Activated CD8-positive, alpha-beta memory T cell treated with anti-CD3 and anti-CD28 coated beads for 1 hour (primary cell): ENCODE measurements at places on chromosomes 13 and 19.
A peak's percentile ranks its signal among the peaks of the same experiment; 100 is the strongest.

DNA sequence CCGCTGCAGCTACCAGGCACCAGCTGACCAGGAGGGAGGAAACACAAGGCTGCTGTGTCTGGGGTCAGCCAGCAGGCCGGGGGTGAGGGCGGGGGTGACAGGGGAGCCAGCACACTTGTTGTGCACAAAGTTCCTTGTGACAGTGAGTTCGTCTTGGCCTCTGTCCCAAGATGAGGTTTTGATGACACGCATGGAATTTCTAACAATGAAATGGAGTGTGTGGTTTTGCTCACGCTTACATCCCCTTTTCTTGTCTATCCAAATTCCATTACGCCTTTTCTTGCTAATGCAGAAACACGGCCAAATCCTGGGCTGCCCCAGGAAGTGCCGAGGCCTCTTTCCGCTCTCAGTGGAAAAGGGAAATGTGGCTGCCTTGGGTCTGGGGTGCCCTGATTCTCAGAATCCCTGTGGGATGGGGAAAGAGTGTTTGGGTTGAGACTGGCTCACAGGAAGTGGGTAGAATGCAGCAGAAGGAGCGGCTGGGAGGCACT is 73.8 kb downstream of the GADD45B start:
- no peak for DNase-seq

- DNase-seq: no peak
These were observed 581 bp downstream of the RPL18 start for GRCh38 chr19:48618278-48618915.

- DNase-seq: no peak
These were observed 89.2 kb downstream of the DHRS12 start for GRCh38 chr13:51714663-51715168.

DNA sequence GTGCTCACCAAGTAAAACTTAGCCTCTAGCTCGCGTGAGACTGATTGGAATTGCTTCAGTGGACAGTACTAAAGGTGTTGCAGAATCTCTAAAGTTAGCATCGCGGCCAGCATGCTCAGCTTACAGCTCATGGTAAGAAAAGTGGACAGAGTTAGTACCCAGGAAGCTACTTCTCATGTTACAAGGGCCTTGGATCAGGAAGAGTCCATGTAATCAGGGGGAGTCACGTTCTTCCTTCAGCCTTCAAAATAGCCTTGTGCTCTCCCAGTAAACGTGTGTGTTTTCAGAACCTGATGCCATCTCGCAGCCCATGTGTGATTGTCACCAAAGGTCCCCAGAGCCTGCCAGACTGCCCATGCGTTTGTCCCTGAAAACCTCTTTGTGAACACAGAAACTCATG is 195.8 kb upstream of the RNF113B start:
- no peak for DNase-seq

DNA sequence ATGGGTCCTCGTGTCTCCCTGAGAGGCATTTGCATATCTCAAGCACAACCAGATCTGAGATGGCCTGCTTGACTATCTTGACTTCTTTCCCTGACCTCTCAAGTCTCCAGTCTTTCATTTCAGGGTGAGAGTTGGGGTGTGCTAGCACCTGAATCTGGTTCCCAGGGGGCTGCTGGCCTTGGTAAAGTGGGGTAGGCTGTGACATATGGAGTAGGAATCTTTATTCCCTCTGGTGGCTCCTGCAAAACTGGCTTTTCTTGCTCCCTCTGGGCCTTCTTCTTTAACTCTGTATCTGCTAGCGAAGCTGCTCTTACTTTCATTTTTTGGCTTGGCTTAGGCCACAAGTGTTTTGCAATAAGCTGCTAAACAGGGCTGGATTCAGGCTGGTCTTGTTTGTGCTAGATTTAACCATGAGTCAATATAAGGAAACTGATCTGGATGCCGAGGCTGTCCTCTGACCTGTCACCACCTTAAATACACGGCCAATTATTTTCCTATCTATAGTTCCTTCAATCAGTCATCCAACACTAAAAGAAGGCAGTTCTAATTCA is 42.3 kb downstream of the ZNF493 start:
- no peak for DNase-seq

GRCh38 chr13:41580345-41580744 is 123.0 kb downstream of the RGCC start:
- DNase-seq: no peak

DNA sequence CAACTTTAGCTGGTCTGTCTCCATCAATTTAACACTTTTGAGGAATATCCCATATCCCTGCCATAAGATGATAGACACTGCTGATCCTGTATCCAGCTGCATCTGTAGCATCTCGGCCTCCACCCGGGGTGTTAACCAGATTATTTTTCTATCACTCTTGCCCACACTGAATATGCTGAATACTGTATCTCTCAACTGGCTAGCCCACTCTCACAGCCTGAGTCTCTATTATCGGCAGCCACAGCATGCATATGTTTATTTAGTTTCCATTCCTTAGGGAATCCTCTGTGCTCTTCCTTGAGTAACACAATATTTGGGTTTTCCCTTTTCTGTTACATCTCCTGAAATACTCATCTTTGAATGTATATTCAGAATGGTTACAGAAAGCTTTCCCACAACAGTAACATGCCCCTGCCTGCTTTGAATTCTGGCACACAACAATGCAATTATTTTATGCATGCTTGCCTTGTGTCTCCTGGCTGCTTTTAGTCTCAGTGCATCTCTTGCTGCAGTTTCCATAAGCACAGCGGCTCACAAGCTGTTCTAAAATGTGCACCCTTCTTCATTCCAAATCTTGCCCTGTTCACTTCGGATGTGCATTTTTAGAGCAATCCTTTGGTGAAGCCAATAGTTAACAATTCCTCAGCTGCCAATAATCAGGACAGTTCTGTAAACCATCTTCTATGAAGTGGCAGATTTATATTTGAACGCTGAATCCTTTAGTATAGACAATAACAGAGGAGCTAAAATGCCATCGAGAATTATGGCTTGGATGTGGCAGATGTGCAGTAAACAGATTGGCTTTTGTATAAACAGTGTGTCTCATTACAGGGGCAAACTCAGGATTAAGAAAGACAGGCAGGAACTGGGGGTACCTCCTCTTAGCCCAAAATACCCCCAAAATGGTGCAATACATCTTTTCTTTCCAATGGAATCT is 261.9 kb upstream of the SOX21 start:
- DNase-seq: no peak

DNA sequence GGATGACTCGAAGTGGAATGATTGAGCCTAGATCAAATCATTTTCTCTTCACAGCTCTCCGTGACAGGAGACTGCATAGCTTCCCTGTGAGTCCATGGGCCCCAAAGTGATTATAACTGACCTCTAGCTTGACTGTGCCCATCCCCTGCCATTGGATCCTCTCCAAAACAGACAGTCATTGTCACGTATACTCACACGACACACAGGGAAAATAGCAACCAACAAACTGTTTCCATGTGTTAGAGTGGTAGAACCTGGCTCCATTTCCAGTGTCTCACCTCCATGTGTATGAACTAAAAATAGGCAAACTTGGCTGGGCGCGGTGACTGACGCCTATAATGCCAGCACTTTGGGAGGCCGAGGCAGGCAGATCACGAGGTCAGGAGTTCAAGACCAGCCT is 48.8 kb upstream of the NPAS1 start:
- no peak for DNase-seq

DNA sequence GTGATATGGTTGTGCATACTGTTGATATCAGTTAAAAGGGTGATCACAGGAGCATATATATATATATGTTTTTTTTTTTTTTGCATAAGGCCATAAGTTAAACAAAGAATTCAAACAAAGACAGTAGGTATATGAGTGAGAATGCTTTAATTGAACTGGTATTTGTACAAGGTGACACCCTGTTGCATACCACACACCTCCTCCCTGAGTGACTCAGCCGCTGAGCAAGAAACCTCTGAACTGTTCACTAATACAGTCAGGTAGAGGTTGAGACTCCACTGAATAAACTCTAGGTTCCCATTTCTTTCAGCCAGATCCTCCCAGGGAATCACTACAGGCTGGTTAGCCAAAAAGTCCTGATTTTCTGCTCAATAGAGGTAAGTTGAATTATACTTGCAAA is at the start of gene SCEL:
SCEL (plus strand) TSS at position 259 of the 400 bp plus-strand sequence. CDS start 20,170 bp downstream, outside the sequence.
- DNase-seq: no peak

DNA sequence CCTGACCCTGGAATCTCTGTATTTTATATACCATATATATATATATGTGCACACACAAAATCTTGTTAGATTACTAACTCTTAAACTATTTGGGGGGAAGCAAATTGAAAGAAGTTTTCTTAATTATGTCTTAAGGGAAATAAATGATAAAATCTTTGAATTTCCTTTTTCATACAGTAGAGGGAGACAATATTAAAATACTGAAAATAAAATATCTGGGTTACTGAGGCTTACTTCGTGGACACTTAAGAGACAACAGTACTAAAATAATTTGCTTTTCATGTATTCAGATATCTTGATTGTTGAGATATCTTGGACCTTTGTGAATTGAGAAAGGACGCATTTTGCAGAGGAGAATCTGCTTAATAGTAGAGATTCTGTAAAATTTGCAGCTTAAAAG is 17.0 kb downstream of the SUGT1 start:
- no peak for DNase-seq

GRCh38 chr13:50467156-50468110 is 376.1 kb downstream of the DLEU7 start:
- no peak for DNase-seq

DNA sequence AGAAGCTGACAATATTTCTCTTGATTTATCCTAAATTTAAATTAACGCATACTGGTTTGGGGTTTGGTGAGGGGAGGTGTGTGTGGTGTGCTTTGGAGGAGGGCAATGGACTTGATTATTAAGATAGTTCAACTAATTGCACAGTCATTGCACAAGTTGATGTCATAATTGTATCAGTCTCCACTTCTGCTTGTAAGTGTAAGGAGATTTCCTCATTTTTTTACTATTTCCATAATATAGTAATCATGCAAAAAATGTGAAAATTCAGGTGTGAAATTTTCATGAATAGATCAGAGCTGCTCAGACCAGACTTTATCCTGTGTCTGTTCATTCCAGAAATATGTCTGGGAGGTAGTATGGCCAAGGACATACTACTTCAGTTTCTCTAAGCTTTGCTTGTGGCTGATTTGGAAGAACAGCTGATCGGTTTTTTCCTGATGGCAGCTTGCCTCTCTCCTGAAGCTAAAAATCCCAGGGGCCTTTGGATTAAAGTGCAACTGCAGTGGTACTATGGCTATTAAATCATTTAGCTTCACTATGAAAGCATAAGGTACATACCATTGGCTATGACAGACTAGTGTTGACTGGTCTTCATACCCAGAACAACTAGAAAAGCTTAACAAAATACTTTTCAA is 201.8 kb upstream of the MIR17HG start:
- no peak for DNase-seq

DNA sequence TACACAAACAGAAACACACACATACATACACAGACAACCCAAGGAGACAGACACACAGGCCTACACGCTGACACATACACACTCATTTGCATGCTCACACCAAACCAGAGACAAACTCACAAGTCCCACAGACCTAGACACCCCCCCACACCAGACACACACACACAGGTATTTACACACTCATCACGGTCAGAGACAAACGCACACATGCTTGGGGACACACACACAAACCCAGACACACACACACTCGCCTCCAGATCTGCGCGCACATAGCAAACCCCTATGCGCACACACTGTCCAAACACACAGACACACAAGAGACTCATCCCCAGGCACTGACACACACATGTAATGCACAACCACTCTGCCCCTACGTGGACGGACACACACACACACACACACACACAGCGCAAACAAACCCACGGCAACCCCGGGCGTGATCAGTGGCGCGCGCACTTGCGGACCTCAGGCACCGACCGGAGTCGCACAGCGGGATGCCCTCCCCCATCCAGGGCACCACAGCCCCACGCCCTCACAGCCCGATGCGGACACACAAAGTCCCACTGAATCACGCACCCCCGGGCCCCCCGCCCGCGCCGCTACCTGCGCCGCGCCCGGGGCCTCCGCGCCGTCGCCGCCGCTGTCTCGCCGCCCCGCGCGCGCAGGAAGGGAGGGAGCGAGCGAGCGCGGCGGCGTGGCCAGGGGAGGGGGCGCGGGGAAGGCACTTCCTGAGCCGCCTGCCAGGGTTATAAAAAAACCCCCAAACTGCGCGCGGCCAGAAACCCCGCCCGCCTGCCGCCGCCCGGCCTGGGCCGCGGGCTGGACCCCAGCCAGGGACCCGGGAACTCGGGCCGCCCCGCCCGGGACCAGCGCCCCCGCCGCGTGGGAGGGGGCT is at the start of gene ADAMTS10:
ADAMTS10 (minus strand) TSS at position 675 of the 895 bp plus-strand sequence. CDS start 5,005 bp downstream, outside the sequence.
- DNase-seq: peak; percentile 32

GRCh38 chr19:28466107-28467045 is 746.6 kb downstream of the UQCRFS1 start:
- DNase-seq: peak; percentile 24

DNA sequence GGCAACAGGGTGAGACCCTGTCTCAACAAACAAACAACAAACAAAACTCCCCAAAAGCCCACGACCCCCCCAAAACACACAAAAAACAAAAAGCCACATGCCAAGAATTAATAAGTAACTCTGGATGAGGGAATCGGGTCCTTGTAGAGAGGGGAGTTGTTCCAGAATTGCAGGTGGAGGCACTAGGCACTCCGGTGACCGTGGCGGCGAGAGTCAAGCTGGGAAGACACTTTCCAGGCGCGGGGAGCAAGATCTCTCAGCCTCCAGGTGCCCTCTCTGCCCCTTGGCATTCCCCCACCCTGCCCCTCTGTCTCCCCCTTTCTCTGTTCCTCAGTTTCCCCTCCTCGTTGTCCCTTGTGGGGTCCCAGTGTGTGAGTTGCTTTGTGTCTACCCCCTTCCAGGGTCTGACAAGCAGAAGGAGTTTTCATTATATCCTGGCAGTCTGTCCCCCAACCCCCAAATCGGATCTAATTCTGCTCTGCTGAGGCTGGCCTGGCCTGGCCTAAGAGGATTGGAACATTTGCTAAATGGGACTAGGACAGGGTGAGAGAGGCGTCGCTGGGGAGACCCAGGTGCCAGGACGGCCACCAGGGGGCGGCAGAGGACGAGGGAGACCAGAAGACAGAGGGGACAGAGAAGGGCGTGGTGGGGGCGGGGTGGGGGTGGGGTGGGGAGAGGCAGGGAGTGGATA is 8.3 kb upstream of the CRX start:
- DNase-seq: peak; percentile 45

- no peak for DNase-seq
These were observed 19.5 kb downstream of the ADGRE2 start for GRCh38 chr19:14758816-14759215.

- DNase-seq: no peak
These were observed 8.3 kb downstream of the ARHGEF18 start for GRCh38 chr19:7356899-7357627.
